ENCODE measurements at places on chromosomes 7 and 10.

DNA sequence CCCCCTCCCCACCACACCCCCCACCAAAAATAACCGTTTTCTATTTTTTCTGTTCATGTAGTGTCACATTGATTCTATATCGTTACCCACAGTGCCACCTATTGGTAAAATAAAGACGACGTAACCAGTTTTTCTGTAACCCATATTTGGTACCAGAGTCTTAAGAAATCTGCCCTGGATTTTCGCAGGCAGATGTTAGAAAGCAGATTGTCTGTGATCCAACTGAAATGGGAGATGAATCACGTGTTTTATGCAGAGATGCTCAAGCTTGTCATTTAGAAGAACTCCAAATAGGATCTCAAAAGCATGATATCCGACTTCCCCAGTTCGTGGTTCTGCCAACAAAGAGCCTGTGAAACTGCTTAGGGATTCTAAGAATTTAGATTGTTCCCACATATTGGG is 261.1 kb upstream of the CSTF2T start:
- no peak for DNase-seq

- no peak for DNase-seq
Observed at GRCh38 chr10:99929360-99929759, 80.4 kb downstream of the DNMBP start.

GRCh38 chr7:105046414-105046813 is 32.4 kb downstream of the KMT2E start:
- no peak for DNase-seq

GRCh38 chr7:83466956-83467355 is 182.0 kb downstream of the SEMA3E start:
- DNase-seq = no peak

GRCh38 chr10:17836942-17837341 is 27.8 kb downstream of the MRC1 start:
- DNase-seq = no peak

GRCh38 chr10:24681572-24682088 is 42.1 kb downstream of the ARHGAP21 start:
- no peak for DNase-seq

DNA sequence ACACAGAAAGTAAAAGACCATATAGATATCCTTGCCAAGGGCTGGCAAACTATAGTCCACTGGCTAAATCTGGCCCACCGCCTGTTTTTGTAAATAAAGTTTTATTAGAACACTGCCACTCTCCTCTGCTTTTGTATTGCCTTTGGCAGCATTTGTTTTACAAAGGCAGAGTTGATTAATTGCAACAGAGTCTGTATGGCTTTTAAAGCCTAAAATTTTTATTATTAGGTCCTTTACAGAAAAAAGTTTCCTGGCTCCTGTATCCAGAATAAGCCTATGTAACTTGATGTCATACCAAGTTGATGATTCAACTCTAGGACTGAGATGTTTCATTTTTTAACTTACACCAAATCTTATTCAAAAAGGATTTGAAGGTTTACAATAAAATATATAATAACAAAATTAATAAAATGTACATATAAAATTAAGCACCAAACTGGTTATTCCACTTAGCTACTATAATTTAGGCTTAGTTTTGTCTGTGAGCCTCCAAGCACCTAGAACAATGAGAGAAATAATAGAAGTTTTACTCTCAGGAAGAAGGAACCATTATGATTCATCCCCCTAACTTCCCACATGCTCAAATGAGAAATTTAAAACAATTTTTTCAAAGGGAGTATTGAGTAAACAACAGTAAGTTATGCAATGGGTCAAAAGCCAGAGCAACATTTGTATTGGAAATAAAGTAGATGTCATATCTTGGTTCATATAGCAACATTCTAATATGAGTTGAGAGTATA is 31.9 kb downstream of the CPED1 start:
- no peak for DNase-seq

DNA sequence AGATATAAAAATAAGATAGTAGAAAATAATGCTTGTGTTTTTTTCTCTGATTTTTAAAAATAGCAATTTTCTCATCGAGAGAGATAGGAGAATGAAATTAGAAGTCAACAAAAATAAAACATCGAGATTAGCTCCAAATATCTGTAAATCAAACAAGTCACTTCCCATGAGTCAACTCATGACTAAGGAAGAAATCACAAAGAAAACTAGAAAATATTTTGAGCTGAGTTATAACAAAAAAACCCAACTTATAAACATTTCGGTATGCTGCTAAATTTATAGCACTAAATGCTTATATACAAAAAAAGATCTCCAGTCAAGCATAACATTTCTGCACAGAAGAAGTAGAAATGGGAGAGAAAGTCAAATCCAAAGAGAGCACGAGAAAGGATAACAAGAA is 140.1 kb downstream of the ITGA8 start:
- no peak for DNase-seq

DNA sequence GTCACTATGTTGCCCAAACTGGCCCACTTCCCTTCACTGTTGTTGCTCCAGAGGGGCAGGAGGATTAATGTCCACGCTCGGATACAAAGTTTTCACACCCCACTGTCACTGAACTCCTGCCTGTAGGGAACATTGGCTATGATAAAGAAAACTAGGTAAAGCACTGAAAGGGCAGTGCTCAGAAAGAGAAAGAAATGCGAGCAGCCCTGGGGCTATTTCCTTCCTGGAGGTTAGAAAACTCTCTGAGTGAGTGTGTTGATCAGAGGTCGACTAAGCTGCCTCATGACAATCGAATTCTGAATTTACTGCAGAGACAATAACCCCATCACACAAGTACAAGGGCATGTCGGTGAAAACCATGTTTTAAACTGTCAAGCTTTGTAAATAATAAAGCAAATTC is 227.2 kb upstream of the PITRM1 start:
- no peak for DNase-seq

DNA sequence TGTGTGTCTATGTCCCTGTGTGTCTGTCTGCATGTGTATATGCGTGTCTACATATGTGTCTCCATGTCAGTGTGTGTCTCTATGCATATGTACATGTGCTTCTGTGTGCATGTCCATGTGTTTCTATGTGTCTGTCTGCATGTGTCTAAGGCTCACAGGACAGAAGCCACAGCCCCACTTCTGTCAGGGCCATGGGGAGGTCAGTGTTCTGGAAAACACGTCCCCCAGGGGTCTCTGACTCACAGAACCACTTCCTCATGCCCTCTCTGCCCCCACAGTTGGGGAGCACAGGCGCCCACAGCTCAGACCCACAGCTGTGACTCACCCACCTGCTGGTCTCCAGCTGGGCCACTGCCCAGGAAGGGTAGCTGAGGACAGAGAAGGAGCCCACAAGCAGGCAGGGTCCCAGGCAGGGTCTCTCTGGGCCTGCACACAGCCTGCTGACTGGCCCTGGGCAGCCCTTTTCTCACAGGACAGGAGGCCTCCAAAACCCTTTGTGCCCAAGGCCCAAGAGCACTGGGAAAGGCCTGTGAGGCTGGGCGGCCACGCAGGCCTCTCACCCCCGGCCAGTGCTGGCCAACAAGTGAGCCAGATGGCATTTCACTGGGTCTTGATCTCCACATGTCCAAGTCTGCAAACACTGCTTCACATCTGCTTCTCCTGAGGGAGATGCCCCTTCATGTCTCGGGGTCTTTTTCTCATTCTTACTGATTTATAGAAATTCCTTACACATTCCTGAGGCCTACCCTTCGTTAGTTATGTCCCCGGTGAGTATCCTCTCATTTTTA is 102.9 kb upstream of the FAM20C start:
- DNase-seq = no peak

- no peak for DNase-seq
Observed at GRCh38 chr10:48740015-48740707, 55.5 kb downstream of the WDFY4 start.

DNA sequence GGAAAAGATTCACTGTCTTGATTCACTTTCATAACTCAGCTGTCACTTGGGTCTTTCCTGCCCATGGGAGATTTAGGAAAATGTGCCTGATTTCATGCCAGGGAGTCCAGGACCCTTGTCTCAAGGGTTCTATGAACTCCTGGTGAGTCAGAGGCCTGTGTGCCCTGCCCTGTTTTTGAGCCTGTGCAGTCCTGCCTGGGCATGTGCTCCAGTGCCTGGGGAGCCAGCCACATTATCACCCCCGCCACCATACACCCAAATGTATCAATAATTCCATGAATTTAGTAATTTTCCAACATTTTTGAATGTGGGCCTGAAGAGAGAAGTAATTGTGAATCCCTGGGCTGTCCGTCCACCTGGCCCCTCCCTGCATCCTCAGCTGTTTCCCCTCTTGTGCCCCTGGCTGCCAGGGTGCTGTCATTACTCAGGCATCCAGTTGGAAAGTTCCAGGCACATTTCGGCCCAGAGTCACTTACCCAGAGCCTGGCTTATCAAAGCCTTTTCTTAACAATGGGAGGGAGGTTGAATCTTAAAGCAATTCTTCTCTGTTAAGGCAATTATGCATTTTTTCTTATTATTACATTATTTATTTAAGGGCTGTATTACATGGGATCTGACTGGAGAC is 287.8 kb upstream of the CDC14C start:
- no peak for DNase-seq

DNA sequence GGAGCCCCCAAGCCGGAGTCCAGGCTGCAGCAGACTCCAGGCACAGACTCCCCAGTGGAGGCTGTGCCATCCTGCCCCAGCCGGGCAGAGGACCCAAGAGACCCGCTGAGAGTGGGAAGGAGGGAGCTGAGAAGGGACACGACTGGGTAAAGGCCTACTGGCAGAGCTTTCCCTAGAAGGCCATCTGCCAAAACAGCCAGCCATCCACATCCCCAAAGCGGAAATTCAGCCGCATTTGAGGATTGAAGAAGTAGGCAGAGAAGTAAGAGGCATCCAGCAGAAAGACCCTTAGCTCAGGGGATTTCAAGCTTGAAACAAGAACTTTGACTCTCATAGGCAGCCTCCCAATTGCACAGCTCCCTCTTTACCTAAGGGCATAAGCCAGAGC is 857 bp downstream of the CPXM2 start:
- DNase-seq = no peak

DNA sequence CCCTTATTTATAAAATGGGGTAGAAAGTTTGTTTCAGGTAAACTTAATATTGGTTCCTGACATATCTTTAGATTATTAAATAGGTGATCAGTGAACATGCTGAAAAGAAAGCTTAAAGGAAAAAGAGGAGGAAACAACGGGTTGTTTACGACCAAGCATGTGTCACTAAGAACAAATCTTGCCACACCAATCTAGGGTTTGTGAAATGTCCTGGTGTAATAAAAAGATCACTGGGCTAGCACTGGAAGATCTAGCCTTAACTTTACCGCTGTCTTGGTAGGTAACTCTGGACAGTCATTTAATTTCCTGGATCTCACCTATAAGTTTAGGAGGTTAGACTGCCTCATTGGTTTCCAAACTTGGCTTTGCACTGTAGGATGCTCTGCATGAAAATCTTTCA is 19.0 kb downstream of the VPS26A start:
- DNase-seq = no peak

GRCh38 chr7:130995252-130996081 is 261.5 kb upstream of the KLF14 start:
- DNase-seq = no peak

DNA sequence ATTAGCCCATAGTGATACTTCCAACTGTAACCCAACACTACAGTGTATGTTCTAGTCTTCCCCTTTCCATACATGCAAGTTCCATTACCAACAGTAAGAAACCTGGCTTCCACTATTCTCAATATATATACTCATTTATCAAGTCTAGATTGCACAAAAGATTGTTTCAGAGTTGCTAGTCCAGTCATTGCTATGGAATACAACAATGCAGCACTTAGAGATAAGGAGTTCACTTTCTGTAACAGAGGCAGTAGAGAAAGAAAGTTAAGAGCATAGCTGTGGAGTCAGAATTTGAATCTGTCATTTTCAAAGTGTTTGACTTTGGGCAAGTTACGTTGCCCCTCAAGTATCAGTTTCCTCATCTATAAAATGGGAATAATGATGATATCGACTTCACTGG is 90.1 kb downstream of the RTKN2 start:
- no peak for DNase-seq

GRCh38 chr7:17520941-17521340 is 222.5 kb downstream of the AHR start:
- no peak for DNase-seq
